ENCODE measurements at places on chromosomes 4 and X.

- DNase-seq: no peak
Observed at GRCh38 chr4:136281889-136282288, 1250.4 kb downstream of the PCDH18 start.

DNA sequence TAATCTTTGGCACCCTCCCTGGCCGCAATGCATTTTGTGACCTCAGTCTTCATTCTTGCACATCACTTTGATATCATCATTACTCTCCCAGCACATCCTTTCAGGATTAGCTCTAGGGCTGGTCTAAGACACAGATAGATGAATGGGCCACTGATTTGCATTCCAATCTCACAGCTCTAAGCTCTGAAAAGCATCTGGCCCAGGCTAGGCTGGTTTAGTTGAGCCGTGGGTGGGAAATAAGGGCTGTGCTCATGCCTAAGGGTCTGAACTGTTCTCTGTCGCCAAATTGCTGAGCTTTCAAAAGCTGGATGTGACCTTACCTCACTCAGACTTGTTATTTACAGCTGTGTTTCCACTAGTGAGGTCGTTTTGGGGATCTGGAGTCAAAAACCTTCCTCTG is 30.0 kb upstream of the SLC9A7 start:
- no peak for DNase-seq

GRCh38 chr4:15020502-15021286 is 18.4 kb downstream of the CPEB2 start:
- DNase-seq: no peak

DNA sequence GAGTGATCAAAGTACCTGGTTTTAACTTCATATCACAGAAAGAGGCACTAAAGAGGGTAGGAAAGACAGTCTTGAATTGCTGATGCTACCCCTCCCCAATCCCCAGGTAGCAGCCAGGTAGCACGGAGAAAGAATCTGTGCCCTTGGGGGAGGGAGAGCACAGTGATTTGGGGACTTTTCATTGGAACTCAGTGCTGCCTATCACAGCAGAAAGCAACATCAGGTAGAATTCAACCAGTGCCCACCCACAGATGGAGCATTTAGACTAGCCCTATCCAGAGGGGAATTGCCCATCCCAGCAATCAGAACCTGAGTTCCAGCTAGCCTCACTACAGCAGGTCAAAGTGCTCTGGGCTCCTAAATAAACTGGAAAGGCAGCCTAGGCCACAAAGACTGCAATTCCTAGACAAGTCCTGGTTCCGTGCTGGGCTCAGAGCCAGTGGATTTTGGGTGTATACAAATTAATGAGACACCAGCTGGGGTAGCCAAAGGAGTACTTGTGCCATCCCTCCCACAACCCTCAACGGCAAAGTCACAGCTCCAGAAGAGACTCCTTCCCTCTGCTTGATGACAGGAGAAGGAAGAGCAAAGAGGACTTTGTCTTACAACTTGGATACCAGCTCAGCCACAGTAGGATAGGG is 228.1 kb downstream of the THOC2 start:
- DNase-seq: no peak

DNA sequence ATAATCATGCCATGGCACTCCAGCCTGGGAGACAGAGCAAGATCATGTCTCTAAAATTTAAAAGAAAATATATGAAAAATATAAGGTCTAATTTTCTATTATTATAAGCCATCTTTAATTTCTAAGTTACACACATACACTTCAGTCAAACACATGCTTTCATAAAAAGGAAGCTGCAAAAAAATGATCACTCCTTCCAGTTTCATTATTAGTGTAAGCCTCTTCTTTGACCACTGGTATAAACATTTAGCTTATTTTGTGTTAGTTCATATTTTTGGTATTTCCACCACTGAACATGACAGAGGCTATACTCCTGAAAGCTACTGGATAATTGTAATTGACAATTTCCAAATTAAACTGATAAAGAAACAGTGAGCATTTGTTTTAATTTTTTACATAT is 163.3 kb upstream of the USP38 start:
- peak; percentile 19 for DNase-seq

GRCh38 chr4:76639288-76639687 is 204.3 kb downstream of the SHROOM3 start:
- no peak for DNase-seq

DNA sequence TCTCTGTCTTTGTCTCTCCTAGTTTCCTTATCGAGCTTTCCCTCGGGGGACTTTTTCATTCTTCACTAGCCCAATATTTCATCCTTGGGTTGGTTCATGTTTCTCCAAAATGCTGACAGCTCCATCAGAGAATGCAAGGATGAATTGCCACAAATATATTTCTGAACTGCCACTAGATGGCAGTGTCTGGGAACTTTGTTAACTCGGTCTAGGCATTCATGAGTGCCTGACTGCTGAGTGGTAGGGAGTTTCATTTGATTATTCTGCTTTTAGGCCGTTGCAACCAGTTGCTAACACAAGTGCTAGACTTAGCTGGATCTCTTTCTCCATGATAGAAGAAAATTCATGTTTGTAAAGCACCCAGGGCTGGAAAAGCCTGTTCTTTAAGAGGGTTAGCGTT is 73.5 kb upstream of the RAP2C start:
- peak; percentile 56 for DNase-seq

GRCh38 chrX:45592101-45592500 is 391.4 kb upstream of the DIPK2B start:
- DNase-seq: no peak

DNA sequence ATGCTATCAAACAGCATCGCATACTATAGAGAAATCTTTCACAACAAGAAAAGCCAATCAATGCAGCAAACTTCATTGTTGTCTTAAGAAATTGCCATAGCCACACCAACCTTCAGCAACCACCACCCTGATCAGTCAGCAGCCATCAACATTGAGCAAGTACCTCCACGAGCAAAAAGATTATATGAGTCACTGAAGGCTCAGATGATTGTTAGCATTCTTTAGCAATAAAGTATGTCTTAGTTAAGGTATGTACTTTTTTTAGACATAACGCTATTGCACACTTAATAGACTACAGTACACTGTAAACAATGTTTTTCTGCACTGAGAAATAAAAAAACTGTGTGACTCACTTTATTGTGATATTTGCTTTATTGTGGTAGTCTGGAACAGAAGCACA is 37.8 kb upstream of the FUNDC1 start:
- DNase-seq: no peak

DNA sequence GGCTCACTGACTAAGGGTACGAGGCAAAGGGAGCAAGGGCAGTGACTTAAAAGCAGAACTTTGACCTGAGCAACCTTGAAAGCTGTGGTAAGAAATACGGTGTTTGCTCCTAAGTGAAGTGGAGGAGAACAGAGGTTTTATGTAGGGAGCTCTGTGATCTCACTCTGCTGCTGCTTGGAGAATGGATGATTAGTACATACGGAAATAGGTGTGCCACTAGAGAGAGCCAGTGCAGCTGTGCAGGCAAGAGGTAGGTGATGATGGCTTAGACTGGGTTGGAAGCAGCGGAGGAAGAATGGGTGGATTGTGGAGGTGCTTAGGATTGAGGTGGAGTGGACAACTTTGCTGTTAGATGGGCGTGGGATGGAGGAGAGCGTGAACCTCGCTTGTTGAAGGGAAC is 85.0 kb downstream of the FAM193A start:
- no peak for DNase-seq

DNA sequence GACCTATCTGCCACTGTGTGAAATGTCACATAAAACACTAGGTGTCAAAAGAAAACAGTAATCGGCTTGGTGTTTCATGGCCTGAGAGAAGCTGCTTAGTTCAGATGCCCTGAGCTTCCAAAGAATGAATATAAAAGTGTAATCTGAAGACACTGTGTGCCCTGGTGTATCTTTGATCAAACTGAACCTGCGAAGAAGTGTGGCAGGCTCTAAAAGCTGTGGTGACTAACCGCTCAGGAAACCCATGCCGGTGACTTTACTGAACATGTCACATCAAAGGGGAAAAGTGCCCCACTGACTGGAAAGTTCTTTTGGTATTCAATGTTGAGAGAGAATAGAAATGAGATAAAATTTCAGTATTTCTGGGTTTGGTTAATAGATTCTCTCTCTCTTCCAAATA is 89.1 kb downstream of the CLCN4 start:
- no peak for DNase-seq

GRCh38 chr4:144862210-144862609 is 216.3 kb downstream of the HHIP start:
- DNase-seq: no peak

- no peak for DNase-seq
Observed at GRCh38 chr4:98521486-98521885, 136.9 kb downstream of the TSPAN5 start.

GRCh38 chr4:4712800-4713528 is 146.5 kb upstream of the MSX1 start:
- DNase-seq: no peak

GRCh38 chrX:1397441-1398270 is 5.7 kb upstream of the SLC25A6 start:
- no peak for DNase-seq

- peak; percentile 40 for DNase-seq
Observed at GRCh38 chr4:148445071-148445859, 3.1 kb upstream of the NR3C2 start.

DNA sequence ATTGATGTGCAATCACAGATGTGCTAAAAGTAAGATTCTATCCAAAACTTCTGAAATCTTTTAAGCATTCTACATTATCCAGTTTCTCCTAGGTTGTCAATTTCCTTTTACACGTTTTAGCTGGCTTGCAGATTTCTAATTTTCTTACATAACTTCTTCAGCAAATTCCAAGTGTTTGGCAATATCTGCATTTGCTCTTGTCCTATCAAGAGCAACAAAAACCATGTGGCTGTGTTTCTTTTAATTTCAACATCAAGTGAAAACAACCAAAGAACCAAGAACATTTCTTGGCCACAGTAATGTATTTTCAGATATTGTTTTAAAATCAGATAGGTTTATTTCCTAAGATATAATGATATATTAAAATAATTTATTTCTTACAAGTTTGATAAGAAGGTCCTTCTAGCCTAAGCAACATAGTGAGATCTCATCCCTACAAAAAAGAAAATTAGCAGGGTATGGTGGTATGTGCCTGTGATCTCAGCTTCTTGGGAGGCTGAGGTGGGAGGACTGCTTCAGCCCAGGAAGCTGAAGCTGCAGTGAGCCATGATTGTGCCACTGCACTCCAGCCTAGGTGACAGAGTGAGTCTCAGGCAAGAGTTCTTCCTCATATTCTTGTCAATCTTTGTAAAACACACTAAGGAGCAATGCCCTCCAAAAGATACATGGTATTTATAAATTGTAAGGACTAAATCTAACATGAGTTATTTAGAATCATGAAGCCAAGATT is 131.4 kb upstream of the NAP1L5 start:
- DNase-seq: no peak

DNA sequence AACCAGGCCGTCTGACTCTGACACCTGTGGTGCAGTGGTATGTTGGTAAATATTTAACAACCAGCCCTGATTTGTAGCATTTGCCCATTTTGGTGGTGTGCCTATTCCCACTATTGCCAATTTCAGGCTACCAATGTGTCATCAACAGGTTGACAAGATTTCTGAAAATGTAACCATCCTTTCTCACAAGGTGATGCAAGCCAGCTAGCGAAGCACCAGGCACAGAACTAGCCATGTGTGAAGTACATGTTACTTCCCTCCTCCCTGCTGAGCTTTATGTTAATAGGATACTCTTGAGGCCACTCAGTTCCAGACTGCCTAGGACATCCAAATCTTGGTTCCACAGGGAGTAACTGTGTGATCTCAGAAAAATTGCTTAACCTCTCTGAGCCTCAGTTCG is 7.2 kb upstream of the MAMLD1 start:
- DNase-seq: no peak

GRCh38 chrX:71216485-71216884 is 6.5 kb upstream of the GJB1 start:
- DNase-seq: no peak

DNA sequence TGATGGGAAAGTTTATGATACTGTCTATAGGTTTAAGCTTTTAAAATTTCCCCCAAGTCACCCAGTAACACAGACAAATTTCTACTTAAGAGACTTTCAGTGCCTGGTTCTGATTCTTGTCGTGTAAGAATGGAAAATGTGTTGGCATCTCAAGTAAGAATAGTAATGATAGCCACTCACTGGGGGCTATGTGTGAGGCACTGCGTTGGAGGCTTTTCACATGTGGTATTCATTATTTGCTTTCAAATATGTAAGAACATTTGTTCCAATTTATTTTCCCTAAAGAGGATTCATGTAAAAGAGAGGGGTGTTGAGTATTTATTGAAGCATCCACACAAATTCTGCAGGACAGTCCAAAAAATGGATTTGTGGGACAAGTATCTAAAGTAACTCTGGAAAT is 143.6 kb downstream of the FNIP2 start:
- no peak for DNase-seq

- DNase-seq: no peak
Observed at GRCh38 chr4:3702561-3703221, 63.5 kb upstream of the ADRA2C start.

DNA sequence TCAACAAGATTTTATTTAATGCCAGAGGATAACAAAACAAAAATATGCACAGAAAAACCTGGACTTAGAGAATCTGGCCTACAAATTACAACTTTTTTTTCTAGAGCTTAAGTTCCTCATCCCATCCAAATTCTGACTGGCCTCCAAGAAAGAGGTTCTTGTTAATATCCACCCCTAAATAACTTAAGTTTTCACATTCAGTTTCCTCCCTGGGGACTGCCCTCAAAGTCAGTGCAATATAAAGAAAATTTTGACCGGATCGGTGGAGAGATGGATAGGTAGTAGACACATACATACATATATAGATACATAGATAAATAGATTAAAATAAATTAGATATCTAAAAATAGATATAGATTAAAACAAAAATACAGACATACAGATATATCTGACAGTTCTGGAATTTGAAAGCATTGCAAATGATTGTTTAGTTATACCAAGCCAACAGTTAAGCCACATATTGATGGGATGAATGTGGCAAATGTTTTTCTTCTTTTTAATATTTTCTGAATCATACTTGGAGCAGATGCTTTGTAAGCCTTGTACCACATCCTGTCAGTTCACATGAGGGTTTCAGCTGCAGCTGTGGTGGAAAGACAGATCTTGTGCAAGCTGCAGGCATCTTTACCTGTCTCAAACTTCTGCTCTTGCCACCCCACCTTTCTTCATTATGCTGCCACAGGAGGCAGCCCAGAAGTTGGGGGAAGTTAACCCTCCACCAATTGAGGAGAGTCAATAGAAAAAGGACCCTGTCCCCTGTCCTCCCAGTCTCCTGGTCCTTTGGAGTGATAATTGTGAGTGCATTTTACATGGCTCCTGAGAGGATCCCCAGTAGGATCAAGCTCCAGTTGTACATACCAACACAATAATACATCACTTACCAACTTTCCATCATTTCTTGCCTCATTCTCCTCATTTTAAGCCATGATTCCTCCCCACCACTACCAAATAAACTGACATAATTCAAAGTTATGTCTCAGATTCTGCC is 58.5 kb upstream of the PRDM8 start:
- peak; percentile 91 for DNase-seq

GRCh38 chr4:77015390-77015789 is 60.4 kb downstream of the CCNI start:
- DNase-seq: peak; percentile 30

DNA sequence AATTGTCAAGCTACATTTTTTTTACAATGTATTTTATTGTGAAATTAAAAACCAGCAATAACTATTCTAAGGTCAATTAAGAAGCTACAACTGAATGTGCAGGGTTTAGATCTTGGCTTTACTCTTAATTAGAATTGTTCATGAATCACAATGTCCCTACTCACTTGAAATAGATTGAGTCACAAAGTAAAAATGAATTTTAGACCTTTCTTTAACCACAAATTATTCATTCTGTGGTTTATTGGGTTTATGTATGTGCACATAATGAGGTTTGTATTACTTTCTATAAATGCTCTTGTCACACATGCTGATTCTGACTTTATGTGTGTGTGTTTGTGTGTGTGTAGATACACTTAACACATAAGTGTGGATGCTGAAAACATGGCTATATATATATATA is 647.0 kb upstream of the AADAT start:
- DNase-seq: no peak
